Endodermal cell (in vitro differentiated cells): ENCODE measurements at places on chromosomes 7 and 10. TPM values are rescaled to one million over a fixed set of nuclear protein-coding genes. Genes with fewer than 3 reads are reported as not detected.

DNA sequence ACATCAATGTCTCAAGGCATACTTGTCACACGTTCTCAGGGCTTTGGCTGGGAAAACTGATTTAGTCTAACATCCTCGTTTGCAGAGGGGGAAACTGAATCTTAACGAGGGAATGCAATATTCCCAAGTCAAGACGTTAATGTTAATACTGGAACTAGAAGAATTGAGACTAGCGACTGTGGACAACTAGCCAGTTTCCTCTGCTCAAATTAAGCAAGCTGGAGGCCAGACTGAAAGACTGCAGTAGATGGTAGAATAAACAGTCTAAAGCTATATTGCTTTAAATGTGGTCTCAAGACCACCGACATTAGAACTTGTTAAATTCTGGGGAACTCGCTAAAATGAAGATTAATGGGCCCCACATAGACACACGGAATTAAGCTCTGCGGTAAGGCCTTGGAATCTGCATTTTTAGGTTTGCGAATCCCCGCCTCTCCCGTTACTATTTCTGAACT is 639 bp upstream of the TFAM start:
- no peaks in the 10 kb centered on the region for H3K4me1 ChIP-seq
- peaks cover 32% of the 10 kb centered on the region for H3K36me3 ChIP-seq
- no peak for DNase-seq
- peak overlapping the region; percentile 90 for H3K4me3 ChIP-seq
- peak overlapping the region; percentile 54 for H3K27ac ChIP-seq

DNA sequence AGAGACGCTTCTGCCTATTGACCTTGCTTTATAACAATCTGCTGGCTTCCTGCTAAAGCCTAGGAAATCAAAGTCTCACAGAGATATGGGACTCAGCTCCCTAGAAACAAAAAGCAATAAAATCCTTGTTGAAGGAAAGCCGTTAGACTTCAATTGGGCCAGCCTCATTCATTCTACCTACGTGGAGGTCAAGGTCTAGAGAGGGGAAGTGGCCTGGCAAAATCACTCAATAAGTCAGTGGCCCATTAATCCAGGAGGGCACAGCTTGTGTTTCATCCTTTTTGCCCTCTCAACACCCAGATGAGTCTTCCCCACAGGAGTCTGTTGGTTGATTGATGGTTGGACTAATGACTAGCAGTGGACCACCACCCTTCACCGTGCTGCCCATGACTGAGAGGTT is 40.5 kb upstream of the ACSL5 start:
- no peak for DNase-seq
- H3K27ac ChIP-seq = no peak overlapping the region
- H3K36me3 ChIP-seq = no peaks in the 10 kb centered on the region
- no peak overlapping the region for H3K4me3 ChIP-seq
- peaks cover 14% of the 10 kb centered on the region for H3K4me1 ChIP-seq

DNA sequence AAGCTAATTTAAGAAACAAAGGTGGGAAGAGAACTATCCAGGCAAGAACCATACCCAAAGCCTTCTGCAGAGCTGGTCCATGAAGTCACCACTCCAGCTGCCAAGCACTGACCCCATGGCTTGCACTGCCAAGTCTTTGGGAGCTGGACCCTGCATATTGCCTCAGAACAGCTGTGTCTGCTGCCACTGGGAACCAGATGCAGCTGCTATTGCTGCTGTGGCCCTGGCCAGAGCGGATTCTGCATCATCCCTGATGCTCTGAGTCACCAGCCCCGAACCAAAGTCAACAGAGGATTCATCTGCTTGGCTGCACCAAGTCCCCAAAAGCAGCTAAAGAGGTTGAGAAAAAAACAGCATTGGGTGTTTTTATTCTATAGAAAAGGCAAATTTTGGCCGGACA is 39.2 kb upstream of the GSAP start:
- no peak overlapping the region for H3K27ac ChIP-seq
- no peak for DNase-seq
- H3K27me3 ChIP-seq = no peaks in the 10 kb centered on the region
- no peaks in the 10 kb centered on the region for H3K36me3 ChIP-seq
- no peaks in the 10 kb centered on the region for H3K4me1 ChIP-seq

SCART1 gene
- total RNA-seq = 0.72 to 1.2 TPM (median 0.80 TPM) in 3 replicates

DNA sequence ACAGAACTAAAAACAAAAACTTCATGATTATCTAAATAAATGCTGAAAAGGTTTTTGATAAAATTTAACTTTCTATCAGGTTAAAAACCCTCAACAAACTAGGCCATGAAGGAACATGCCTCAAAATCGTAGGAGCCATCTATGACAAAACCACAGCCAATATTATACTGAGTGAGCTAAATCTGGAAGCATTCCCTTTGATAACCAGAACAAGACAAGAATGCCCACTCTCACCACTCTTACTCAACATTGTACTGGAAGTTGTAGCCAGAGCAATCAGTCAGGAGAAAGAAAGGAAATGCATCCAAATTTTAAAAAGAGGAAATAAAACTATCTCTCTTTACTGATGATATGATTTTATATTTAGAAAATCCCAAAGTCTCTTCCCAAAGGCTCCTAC is 228.7 kb downstream of the CHRM2 start:
- no peaks in the 10 kb centered on the region for H3K36me3 ChIP-seq
- no peak overlapping the region for H3K4me3 ChIP-seq
- no peaks in the 10 kb centered on the region for H3K27me3 ChIP-seq
- H3K27ac ChIP-seq = no peak overlapping the region
- no peaks in the 10 kb centered on the region for H3K4me1 ChIP-seq

- no peak overlapping the region for H3K4me3 ChIP-seq
- H3K27ac ChIP-seq = no peak overlapping the region
- DNase-seq = no peak
- no peaks in the 10 kb centered on the region for H3K36me3 ChIP-seq
- H3K27me3 ChIP-seq = no peaks in the 10 kb centered on the region
These were observed 357.1 kb downstream of the PCLO start for GRCh38 chr7:82805527-82805960.

CLDN3 gene
- total RNA-seq = 44.1 to 83.7 TPM (median 47.0 TPM) in 3 replicates

DNA sequence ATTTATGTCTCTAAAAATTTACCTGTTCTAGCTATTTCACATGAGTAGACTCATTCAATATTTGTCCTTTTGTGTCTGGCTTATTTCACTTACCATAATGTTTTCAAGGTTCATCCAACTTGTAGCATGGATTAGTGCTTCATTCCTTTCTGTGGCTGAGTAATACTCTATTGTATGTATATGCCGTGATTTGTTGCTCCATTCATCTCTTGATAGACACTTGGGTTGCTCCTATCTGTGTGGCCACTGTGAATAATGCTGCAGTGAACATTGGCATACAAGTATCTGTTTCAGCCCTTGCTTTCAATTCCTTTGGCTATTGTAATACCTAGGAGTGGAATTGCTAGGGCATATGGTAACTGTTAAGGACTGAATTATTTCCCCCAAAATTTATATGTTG is 86.9 kb downstream of the VWC2 start:
- peaks cover under 1% of the 10 kb centered on the region for H3K4me1 ChIP-seq
- H3K27ac ChIP-seq = no peak overlapping the region
- H3K27me3 ChIP-seq = no peaks in the 10 kb centered on the region
- no peak overlapping the region for H3K4me3 ChIP-seq
- no peak for DNase-seq
- H3K36me3 ChIP-seq = no peaks in the 10 kb centered on the region

DNA sequence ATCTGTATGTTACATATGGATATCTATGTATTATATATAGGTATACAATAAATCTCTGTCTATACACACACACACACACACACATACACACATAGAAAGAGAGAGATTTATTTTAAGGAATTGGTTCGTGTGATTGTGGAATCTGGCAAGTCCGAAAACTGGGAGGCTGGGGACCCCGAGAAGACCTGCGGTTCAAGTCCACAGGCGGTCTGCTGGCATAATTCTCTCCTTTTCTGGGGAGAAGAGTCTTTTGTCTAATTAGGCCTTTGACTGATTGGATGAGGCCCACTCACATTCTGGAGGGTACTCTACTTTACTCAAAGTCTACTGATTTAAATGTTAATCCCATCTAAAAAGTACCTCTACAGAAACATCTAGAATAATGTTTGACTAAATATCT is 65.1 kb downstream of the PAPSS2 start:
- no peak overlapping the region for H3K27ac ChIP-seq
- no peak for DNase-seq
- H3K27me3 ChIP-seq = no peaks in the 10 kb centered on the region
- peaks cover 6% of the 10 kb centered on the region for H3K36me3 ChIP-seq

- H3K4me1 ChIP-seq = no peaks in the 10 kb centered on the region
- peaks cover 6% of the 10 kb centered on the region for H3K36me3 ChIP-seq
- no peak for DNase-seq
- H3K27ac ChIP-seq = peak overlapping the region; percentile 52
These were observed 76.6 kb downstream of the DNAJC1 start for GRCh38 chr10:21926949-21927348.

DNA sequence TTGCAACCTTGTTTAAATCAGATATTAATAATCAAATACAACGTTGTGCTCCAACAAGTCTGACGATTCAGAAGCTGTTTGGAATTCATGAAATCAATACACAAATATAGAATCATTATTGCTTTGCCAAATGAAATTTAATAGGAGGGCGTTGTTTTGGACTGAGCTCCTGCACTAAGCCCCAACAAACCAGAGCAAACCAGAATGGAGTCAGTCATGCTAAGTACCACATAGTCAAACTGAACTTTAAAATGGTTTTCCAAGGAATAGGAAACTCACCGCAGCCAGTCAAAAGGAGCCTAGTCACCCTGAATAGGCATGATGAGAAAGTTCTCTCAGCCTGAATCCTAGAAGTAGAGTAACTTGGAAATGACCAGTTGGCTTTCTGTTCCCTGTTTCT is 53.7 kb downstream of the HACD1 start:
- H3K4me1 ChIP-seq = no peaks in the 10 kb centered on the region
- no peak overlapping the region for H3K4me3 ChIP-seq
- no peak overlapping the region for H3K27ac ChIP-seq
- DNase-seq = no peak
- no peaks in the 10 kb centered on the region for H3K27me3 ChIP-seq
- H3K36me3 ChIP-seq = no peaks in the 10 kb centered on the region
